Subcutaneous adipose tissue (tissue), 4 donors: ENCODE measurements at places on chromosomes 5 and 9. TPM values are rescaled to one million over a fixed set of nuclear protein-coding genes. Genes with fewer than 3 reads are reported as not detected.

The IL5 gene
- total RNA-seq: not detected

The PDLIM4 gene
- 16.3 TPM for total RNA-seq

The GPR151 gene
- total RNA-seq: not detected

The WNK2 gene
- not detected for total RNA-seq

The PCDHB8 gene
- total RNA-seq: 0.68 TPM

The NEUROG1 gene
- total RNA-seq: not detected

The TMEM252 gene
- total RNA-seq: not detected

The ADAM19 gene
- 1.8 TPM for total RNA-seq

The MSMP gene
- not detected for total RNA-seq

The LIX1 gene
- not detected for total RNA-seq

The RNF180 gene
- total RNA-seq: 11.6 TPM

The SCGB3A2 gene
- total RNA-seq: not detected

The TUBB4B gene
- 92.0 TPM for total RNA-seq

The TMEM215 gene
- not detected for total RNA-seq

The SLC36A2 gene
- 0.85 TPM for total RNA-seq

The TMEM232 gene
- total RNA-seq: 3.4 TPM

The SIL1 gene
- 41.2 TPM for total RNA-seq

The NFX1 gene
- 43.2 TPM for total RNA-seq

The MRNIP gene
- total RNA-seq: 32.8 TPM

The TBC1D9B gene
- 139 TPM for total RNA-seq

The GDA gene
- not detected for total RNA-seq

The KIF24 gene
- total RNA-seq: 0.65 TPM

The CNTFR gene
- 17.5 TPM for total RNA-seq

The GNG10 gene
- total RNA-seq: 102 TPM

The SMIM3 gene
- 158 TPM for total RNA-seq

The ORM2 gene
- 2.4 TPM for total RNA-seq

The ANXA2R gene
- 4.6 TPM for total RNA-seq

The FGF18 gene
- total RNA-seq: not detected

The SPINK4 gene
- not detected for total RNA-seq

The NTMT1 gene
- total RNA-seq: 7.0 TPM

The DCAF10 gene
- 32.1 TPM for total RNA-seq

The NRG2 gene
- 4.1 TPM for total RNA-seq

The FOXI1 gene
- total RNA-seq: not detected

The MOB3B gene
- 11.9 TPM for total RNA-seq

The ABLIM3 gene
- 320 TPM for total RNA-seq

The RETREG1 gene
- total RNA-seq: 89.1 TPM

The BSPRY gene
- not detected for total RNA-seq

The GFI1B gene
- not detected for total RNA-seq

The CSNK1A1 gene
- total RNA-seq: 210 TPM

The C5orf46 gene
- total RNA-seq: not detected

The PDZD2 gene
- total RNA-seq: 44.2 TPM

The MYO10 gene
- total RNA-seq: 8.7 TPM

The CCT5 gene
- 130 TPM for total RNA-seq

The GRXCR2 gene
- not detected for total RNA-seq

The RLN2 gene
- not detected for total RNA-seq

The EDIL3 gene
- total RNA-seq: 10.5 TPM

The RNF14 gene
- total RNA-seq: 28.1 TPM

The CAMK4 gene
- total RNA-seq: 0.68 TPM

The DMRT2 gene
- total RNA-seq: 6.8 TPM

The IL3 gene
- not detected for total RNA-seq

The KCNV2 gene
- not detected for total RNA-seq

The GTF3C5 gene
- total RNA-seq: 44.7 TPM

The PCDHA13 gene
- 0.44 TPM for total RNA-seq
